A549 treated with DMSO at 1 μM for 4 hours (cell line): ENCODE measurements at places on chromosomes 12 and 14. TPM values are rescaled to one million over a fixed set of nuclear protein-coding genes. Genes with fewer than 3 reads are reported as not detected.

The TSHR gene
- not detected in 5 replicates for total RNA-seq

The B3GNT4 gene
- 0.53 to 0.99 TPM (median 0.75 TPM) in 5 replicates for total RNA-seq

The KCNH5 gene
- 0.02 to 0.06 TPM (median 0.05 TPM) in 4 of 5 replicates, not detected in the other for total RNA-seq

The KLRC2 gene
- 1.2 to 2.0 TPM (median 1.4 TPM) in 5 replicates for total RNA-seq

The GALNT16 gene
- 2.5 to 4.2 TPM (median 3.6 TPM) in 5 replicates for total RNA-seq

The DBX2 gene
- not detected in 5 replicates for total RNA-seq

The PLEK2 gene
- 24.3 to 36.3 TPM (median 27.0 TPM) in 5 replicates for total RNA-seq

The RASSF9 gene
- 0.22 to 0.46 TPM (median 0.40 TPM) in 5 replicates for total RNA-seq

The TDRD9 gene
- total RNA-seq: 0.06 TPM in 1 of 5 replicates, not detected in the others

The EMP1 gene
- total RNA-seq: 75.2 to 115 TPM (median 84.5 TPM) in 5 replicates

The ACSM4 gene
- not detected in 5 replicates for total RNA-seq

The PELI2 gene
- 0.83 to 1.7 TPM (median 1.3 TPM) in 5 replicates for total RNA-seq

The FGD6 gene
- 15.6 to 22.8 TPM (median 17.6 TPM) in 5 replicates for total RNA-seq

The FAM181A gene
- not detected in 5 replicates for total RNA-seq

The LBHD2 gene
- total RNA-seq: 0.14 to 0.39 TPM (median 0.18 TPM) in 3 of 5 replicates, not detected in the others

The ATN1 gene
- total RNA-seq: 49.8 to 82.1 TPM (median 68.2 TPM) in 5 replicates

The ADAMTS20 gene
- total RNA-seq: not detected in 5 replicates

The MYO1H gene
- not detected in 5 replicates for total RNA-seq

The IFNG-AS1 gene
- total RNA-seq: not detected in 5 replicates

The SAMD15 gene
- total RNA-seq: 2.2 to 2.8 TPM (median 2.4 TPM) in 5 replicates

The PCED1B gene
- total RNA-seq: 45.6 to 54.6 TPM (median 51.1 TPM) in 5 replicates

The B4GALNT1 gene
- 34.2 to 52.4 TPM (median 46.8 TPM) in 5 replicates for total RNA-seq

The ASB2 gene
- total RNA-seq: 1.4 to 4.1 TPM (median 1.9 TPM) in 5 replicates

The PDZRN4 gene
- not detected in 5 replicates for total RNA-seq

The ENDOU gene
- not detected in 5 replicates for total RNA-seq

The INHBC gene
- total RNA-seq: not detected in 5 replicates

The NFATC4 gene
- total RNA-seq: 0.10 to 0.38 TPM (median 0.20 TPM) in 4 of 5 replicates, not detected in the other

The ERGIC2 gene
- total RNA-seq: 67.8 to 90.4 TPM (median 77.4 TPM) in 5 replicates

The SPIC gene
- not detected in 5 replicates for total RNA-seq

The PROX2 gene
- not detected in 5 replicates for total RNA-seq

The MLF2 gene
- total RNA-seq: 275 to 309 TPM (median 292 TPM) in 5 replicates

The REM2 gene
- total RNA-seq: 0.29 to 0.46 TPM (median 0.39 TPM) in 5 replicates

The ZNF385A gene
- 12.8 to 22.1 TPM (median 18.3 TPM) in 5 replicates for total RNA-seq

The TMEM119 gene
- total RNA-seq: 0.03 to 0.34 TPM (median 0.14 TPM) in 5 replicates

The KIF26A gene
- 1.8 to 4.3 TPM (median 3.1 TPM) in 5 replicates for total RNA-seq

The ADAM21 gene
- 0.06 TPM in 2 of 5 replicates, not detected in the others for total RNA-seq

The LMNTD1 gene
- total RNA-seq: not detected in 5 replicates

The CCDC196 gene
- not detected in 5 replicates for total RNA-seq

The LHX5 gene
- 0.02 TPM in 1 of 5 replicates, not detected in the others for total RNA-seq

The SLC25A47 gene
- not detected in 5 replicates for total RNA-seq

The NGB gene
- total RNA-seq: 0.08 TPM in 1 of 5 replicates, not detected in the others

The NR1H4 gene
- 0.08 to 0.10 TPM (median 0.08 TPM) in 3 of 5 replicates, not detected in the others for total RNA-seq

The SLC6A15 gene
- total RNA-seq: 2.4 to 5.3 TPM (median 3.5 TPM) in 5 replicates

The KRT7 gene
- 3,808 to 4,352 TPM (median 4,043 TPM) in 5 replicates for total RNA-seq

The GDF11 gene
- 3.9 to 5.7 TPM (median 4.5 TPM) in 5 replicates for total RNA-seq

The CFAP251 gene
- total RNA-seq: 1.1 to 2.4 TPM (median 1.4 TPM) in 5 replicates

The LRRIQ1 gene
- 0.36 to 1.3 TPM (median 0.84 TPM) in 5 replicates for total RNA-seq

The NPAS3 gene
- total RNA-seq: not detected in 5 replicates

The FAM90A1 gene
- total RNA-seq: 0.03 to 0.14 TPM (median 0.12 TPM) in 5 replicates

The KRT3 gene
- total RNA-seq: 0.05 to 0.07 TPM (median 0.05 TPM) in 3 of 5 replicates, not detected in the others

The NOP9 gene
- 15.6 to 19.7 TPM (median 18.9 TPM) in 5 replicates for total RNA-seq
